ENCODE measurements at places on chromosomes 16 and 17.
A peak's percentile ranks its signal among the peaks of the same experiment; 100 is the strongest.

DNA sequence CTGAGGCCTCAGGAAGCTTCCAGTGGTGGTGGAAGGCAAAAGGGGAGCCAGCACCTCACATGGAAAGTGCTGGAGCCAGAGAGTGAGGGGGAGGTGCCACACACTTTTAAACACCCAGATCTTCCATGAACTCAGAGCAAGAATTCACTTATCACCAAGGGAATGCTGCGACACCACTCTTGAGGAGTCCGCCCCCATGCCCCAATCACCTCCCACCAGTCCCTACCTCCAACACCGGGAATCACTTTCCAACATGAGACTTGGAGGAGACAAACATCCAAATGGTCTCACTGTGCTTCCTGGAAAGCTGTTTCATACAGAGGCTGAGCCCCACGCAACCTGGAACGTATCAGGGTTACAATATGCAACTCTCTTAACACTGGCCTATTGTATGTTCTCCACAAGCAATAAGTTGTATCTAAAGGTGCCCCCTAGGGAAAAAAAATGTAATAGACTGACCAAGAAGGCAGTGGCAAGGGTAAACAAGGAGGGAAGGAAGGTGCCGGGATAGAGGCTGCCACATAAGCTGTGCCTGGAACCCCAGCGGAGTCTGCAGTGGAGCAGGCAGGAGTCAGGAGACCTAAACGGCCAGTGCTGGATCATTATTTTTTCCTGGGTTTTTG lies 106.7 kb upstream of the FOXF1 start:
- DNase-seq, result peak; percentile 53

DNA sequence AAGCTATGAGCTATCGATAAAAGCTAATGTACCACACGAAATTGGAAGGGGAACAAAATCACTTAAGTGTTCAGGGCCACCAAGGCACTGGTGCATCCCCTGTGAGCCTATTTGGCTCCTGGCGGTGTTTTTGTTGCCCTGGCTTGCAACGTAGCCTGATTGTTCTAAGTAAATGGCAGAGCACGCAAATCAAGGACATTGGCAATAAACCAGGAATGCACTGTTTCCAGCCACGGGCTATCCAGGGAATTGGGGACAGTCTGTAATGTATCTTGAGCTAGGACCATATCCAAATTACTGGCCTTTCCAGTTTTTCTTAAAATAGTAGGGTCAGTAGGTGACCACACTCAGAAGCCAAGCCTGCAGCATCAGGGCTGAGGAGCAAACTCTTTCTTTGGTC lies 734.0 kb downstream of the MAF start:
- no peak for DNase-seq

DNA sequence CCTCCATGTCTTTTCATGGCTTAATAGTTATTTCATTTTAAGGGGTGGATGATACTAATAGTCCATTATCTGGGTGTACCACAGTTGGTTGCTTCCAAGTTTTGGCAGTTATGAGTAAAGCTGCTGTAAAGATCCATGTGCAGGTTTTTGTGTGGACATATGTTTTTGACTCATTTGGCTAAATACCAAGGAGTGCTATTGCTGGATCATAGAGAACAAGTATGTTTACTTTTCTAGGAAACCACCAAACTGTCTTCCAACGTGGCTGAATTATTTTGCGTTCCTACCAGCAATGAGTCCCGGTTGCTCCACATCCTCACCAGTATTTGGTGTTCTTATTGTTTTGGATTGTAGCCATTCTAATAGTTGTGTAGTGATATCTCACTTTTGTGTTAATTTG lies 181.9 kb downstream of the SPECC1 start:
- peak; percentile 89 for DNase-seq

GRCh38 chr17:66720027-66720426 lies 114.9 kb upstream of the CACNG5 start:
- no peak for DNase-seq

- peak; percentile 44 for DNase-seq
Measured at GRCh38 chr17:4938688-4939545, 929 bp downstream of the SLC25A11 start.

DNA sequence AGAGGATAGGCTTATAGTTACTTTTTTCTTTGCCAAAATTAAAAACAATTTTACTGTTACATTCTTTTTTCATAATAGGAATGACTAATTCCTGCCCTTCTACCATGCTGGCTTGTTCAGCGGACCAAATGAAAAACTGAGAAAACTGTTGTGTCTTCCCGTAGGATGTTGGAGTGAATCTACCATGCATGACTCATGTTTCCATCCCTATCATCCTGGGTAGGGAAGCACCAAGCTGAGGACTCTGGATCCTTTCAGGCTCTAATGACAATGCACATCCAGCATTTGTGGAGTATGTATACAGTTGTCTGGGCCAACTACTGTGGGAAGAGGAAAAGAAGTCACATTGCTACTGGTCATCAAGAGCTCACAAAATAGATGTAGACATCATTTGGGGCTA lies 41.1 kb upstream of the DHX8 start:
- peak; percentile 52 for DNase-seq

GRCh38 chr17:280216-280615 lies 72.4 kb downstream of the RPH3AL start:
- DNase-seq, result no peak

GRCh38 chr16:22762486-22762885 lies 51.5 kb upstream of the HS3ST2 start:
- no peak for DNase-seq

DNA sequence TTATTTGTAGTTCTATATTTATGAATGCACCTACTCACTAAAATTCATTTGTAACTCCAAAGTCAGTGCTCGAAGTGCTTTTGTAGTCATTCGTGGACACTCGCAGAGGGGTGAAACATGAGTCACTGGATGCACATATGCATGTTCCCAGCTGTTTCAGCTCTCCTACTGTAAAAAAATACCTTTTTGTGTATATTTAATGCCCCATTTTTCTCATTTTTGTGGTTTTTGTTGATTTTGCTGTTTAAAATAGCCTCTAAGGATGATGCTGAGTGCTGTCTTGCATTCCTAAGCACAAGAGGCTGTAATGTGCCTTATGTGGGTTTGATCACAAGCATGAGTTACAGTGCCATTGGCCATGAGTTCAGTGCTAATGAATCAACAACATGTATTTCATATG lies 30.6 kb downstream of the CENPV start:
- DNase-seq, result peak; percentile 83

DNA sequence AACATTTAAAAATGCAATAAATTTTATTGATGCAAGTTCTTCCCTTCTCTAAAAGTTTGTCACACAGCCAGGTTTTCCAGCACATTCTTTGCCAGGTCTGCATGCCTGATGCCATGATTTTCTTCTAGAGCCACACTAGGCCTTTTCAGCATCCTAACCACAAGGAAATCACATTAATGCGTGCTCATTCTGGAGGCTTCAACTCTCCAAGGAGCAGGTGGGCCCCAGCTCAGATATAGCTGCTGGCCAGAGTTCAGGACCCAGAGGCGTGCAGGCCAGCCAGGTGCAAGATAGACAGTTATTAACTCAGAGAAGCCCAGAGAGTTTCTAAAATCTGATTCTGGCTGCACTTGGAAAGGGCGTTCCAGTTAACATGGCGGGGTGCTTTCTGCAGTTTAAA lies 124.5 kb upstream of the MAF start:
- no peak for DNase-seq

DNA sequence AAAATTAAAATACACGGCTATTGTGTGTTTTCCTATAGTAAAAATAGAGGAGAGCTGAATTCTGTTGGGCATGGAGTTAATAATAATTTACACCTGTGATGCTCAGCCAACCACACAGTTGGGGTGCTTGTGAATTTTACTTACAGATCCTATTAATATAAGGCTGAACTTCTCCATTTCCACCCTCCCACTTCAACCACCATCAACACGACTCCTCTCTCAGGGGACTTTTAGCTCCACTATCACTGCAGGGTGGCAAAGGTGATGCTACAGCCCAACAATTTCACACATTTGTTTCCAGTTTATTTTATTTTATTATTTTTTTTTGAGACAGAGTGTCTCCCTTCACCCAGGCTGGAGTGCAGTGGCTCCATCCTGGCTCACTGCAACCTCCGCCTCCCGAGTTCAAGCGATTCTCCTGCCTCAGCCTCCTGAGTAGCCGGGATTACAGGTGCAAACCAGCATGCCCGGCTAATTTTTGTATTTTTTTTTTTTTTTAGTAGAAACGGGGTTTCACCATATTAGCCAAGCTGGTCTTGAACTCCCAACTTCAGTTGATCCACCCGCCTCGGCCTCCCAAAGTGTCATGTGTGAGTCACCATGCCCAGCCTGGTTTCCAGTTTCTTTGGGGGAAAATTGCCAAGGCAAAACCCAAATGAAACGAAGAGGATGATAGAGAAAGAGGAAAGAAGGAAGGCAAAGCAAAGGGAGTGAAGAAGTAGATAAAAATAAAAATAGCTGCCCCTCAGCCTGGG lies 57.9 kb downstream of the GNA13 start:
- DNase-seq, result peak; percentile 32

- DNase-seq, result no peak
Measured at GRCh38 chr17:41625602-41626001, 1.2 kb upstream of the KRT17 start.

DNA sequence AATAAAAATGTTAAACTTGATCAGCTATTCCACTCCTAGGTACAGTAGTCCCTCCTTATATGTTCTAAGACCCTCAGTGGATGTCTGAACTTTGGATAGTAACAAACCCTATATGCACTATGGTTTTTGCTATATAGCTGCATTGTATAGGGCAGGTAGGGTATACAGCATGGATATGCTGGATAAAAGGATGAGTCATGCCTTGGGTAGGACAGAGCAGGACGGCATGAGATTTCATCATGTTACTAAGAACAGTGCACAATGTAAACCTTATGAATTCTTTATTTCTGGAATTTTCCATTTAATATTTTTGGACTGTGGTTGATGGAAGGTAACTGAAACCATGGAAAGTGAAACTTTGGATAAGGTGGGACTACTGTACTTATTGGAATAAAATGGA lies 235.1 kb downstream of the CEP112 start:
- peak; percentile 45 for DNase-seq

DNA sequence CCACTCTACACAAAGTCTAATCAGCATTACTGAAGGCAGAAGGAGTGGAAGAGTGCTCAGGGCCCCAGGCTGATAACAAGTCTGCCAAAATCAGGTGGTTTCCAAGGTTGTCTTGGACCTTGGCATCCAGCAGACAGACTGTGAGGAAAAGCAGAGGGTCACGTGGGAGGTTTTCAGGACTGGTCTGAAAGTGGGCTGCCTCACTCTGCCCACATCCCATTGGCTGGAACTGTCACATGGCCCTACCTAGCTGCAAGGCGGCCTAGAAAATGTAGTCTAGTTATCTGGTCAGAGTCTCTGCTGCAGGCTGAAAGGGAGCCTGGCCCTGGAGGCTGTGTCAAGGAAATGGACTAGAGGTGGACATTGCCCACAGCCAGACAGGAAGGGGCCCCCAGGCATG lies 310.7 kb upstream of the ASIC2 start:
- no peak for DNase-seq

- DNase-seq, result peak; percentile 0
Measured at GRCh38 chr16:35908942-35909341, 2449.5 kb downstream of the TP53TG3F start.

GRCh38 chr16:73020409-73020884 lies 27.5 kb downstream of the ZFHX3 start:
- DNase-seq, result peak; percentile 95
